ENCODE measurements at places on chromosomes 16 and 17.

GRCh38 chr16:88782454-88783390, 2.3 kb downstream of the PIEZO1 start:
- peak; percentile 88 for DNase-seq

GRCh38 chr16:65781363-65781762, 585.1 kb upstream of the CDH5 start:
- no peak for DNase-seq

DNA sequence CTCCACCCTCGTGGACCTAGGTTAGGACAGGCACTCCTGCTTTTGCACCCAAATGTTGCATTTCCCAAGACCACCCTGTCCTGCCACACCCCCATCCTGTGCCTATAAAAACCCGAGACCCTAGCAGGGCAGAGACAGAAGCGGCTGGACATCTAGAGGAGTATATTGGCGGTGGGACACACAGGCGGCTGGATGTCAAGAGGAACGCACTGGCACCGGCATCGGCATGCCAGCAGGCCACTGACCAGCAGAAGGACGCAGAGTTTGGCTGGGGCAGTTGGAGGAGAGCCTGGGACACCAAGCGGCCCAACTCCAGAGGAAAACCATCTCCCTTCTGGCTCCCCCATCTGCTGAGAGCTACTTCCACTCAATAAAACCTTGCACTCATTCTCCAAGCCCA, 14.7 kb upstream of the WFIKKN2 start:
- DNase-seq: no peak

DNA sequence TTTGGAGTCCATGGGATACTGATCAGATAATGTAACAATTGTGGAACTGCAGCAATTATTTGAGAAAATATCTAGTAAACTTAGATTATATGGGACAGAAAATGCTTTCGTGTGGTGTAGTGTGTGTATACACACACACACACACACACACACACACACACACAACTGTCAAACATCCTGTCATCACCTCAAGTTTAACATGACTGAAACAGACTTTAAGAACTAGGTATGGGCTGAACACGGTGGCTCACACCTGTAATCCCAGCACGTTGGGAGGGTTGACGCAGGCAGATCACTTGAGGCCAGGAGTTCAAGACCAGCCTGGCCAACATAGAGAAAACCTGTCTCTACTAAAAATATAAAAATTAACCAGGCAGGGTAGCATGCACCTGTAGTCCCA, 544 bp upstream of the EVI2A start:
- no peak for DNase-seq

- DNase-seq: peak; percentile 23
These were observed 82.7 kb downstream of the MAP2K6 start for GRCh38 chr17:69497161-69497560.

Measured in kidney tubule cell (primary cell).